ENCODE measurements at places on chromosomes 5 and 9.

GRCh38 chr9:116671605-116672004 lies 15.5 kb upstream of the TRIM32 start:
- no peak for DNase-seq

DNA sequence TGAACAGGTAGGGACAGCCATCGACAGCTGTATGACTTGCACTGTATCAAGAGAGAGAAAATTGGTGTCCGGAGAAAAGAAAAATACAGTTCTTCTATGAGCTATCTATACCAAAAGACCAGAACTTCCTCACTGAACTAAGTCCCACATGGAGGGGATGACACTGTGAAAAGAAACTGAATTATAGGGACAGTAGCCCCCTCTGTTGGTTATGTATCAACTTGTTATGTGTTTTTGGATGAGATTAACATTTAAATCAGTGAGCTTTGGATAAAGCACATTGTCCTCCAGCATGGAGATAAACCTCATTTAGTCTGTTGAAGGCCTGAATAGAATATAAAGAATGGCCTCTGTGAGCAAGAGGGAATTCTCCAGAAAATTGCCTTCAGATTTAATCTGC lies 176.6 kb upstream of the SH3GL2 start:
- no peak for DNase-seq

DNA sequence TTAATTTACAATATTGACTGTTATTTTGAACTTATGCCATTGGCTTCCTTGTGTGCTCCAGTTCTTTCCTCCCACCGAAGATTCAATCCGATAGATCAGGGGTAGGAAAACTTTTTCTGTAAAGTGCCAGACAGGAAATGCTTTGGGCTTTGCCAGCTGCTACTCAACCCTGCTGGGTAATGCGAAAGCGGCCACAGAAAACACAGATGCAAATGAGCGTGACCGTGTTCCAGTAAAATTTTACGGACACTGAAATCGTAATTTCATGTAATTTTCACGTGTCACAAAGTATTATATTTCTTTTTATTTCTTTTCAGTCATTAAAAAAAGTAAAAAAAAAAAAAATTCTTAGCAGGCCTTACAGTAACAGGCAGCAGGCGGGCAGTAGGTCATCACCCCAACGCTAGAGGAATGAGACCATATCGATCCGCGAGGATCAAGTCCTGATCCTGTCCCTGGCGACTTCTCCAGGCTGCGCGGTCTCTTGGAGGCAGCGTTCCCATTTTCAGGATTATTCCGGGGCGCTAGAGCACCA lies 599 bp downstream of the NMRK1 start:
- peak; percentile 11 for DNase-seq

GRCh38 chr9:34463098-34463900 lies 4.7 kb downstream of the DNAI1 start:
- DNase-seq = no peak

DNA sequence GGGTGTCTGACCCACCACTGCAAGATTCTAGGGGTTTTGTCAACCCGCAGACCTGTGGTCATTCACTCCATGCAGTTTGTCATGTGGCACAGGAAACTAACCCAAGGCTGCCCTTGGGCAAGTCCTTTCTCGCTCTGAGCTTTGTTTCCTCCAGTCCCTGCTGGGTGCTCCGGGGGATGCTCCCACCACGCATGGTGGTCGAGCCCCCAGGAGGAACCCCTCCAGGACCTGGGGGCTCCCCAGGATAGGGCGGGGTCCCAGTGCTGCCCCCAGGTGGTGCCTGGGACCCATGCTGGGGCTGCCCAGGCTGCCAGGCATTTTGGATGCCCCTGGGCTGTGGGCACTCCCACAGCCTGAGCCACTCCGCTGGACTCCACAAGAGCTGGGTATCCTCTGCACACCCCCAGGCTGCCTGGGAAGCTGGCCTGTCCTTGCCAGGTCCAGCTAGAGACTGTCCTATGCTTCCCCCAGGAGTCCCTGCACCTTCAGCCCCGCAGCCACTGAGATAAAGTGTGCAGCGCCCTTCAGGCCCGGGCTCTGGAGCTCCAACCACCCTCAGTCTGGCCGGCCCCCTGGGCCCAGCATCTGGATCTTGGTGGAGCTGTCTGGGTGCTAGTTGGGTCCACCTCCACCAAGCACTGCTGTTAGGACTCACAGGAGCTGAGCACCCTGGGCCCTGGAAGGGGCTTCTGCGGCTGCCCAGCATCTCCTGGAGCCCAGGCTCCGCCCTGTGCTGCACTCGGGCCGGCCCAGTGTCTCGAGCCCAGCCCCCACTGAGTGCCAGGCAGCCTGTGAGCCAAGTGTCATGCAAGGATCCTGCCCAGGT lies 104.3 kb downstream of the PHF2 start:
- no peak for DNase-seq

DNA sequence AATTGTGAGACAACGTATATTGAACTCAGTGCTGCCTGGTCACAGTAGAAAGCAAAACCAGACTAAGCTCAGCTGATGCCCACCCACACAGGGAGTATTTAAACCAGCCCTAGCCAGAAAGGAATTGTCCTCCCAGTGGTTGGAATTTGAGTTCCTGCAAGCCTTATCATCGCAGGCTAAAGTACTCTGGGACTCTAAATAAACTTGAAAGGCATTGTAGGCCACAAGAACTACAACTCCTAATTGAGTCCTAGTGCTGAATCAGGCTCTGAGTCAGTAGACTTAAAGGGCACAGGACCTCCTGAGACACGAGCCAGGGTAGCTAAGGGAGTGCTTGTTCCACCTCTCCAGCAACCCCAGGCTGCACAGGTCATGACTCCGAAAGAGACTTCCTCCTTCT lies 171.4 kb downstream of the MCTP1 start:
- no peak for DNase-seq

DNA sequence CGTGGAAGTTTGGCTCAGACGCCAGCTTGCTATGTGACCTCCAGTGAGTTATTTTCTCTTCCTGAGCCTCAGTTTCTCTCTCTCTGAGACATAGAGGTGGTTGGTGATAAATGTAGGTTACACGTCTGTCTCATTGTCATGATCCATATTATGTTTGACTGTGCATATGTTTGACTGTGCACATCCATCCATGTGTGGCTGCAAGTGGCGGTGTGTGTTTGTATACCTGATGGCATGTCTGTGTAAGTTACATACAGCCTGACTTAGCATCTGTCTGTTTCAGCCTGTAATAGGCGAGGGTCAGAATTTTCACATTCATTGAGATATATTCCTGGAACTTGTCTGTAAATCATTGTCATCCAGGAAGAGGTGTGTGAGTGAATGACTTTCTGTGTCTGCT lies 3.3 kb downstream of the SPARC start:
- no peak for DNase-seq

- DNase-seq = no peak
Measured at GRCh38 chr9:110440172-110440571, 102.5 kb upstream of the TXNDC8 start.

DNA sequence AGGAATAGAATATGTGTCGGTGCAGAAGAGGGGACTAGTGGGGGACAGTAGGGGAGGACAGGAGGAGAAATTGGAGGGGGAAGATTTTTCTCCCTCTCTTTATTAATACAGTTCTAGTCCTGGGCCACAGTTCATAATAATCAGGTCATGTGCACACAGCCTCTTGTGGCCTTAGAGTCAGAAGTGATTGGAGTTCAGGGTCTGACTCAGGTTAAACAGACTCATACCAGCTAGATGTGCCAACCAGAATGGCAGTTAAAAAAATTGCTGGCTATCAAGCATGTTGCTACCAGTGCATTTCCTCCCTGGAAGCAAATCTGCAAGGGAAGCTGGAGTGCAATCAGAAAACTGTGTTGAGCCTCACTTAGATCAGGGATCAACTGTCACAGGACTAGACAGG lies 132.7 kb upstream of the MAP1B start:
- no peak for DNase-seq

Data from stimulated activated CD8-positive, alpha-beta memory T cell treated with anti-CD3 and anti-CD28 coated beads, Interleukin-15, amount 100 ng/mL, for 4 hours (primary cell).